CD4-positive, alpha-beta T cell (primary cell): ENCODE measurements at places on chromosomes 6 and 20.

GRCh38 chr20:53559816-53560215 lies 33.8 kb downstream of the ZNF217 start:
- DNase-seq, result no peak

GRCh38 chr6:82408952-82409431 lies 45.4 kb downstream of the TPBG start:
- DNase-seq, result no peak

DNA sequence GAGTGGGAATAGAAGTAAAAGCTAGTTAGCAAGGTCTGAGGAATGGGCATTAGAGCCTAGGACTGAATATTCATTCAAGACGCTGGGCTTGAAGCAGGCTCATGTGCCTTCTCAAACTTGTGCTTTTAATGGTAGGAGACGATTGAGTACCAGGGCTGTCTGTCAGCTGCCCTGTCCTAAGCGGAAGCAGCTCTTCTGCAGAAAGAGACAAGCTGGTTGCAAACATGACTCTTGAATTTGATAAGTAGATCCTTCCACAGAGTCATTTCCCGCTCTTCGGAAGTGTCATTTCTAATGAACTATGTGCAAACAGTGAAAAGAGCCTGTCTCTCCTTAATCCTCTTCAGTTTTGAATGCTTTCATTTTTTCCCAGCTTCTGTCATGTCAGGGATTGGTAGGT lies 176.4 kb downstream of the TFAP2B start:
- no peak for DNase-seq

GRCh38 chr20:56629464-56630085 lies 469 bp downstream of the TFAP2C start:
- DNase-seq, result no peak

DNA sequence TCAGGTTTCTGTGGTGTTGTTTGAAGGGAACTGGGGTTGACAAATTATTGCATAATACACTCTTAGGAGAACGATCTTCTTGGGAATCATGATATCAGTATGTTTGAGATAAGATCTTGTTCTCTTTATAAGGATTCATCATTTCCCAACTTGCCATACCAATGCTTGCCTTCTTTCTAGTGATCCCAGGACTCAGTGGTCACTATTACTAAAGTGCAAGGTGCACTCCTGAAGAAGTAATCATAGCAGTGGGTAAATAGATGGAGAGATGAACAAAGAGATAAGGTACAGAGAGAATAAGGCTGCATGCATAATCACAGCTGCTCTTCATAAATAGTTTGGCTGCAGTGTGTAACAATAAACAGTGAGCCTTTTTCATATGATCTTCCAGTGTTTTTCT lies 404.0 kb downstream of the DOK5 start:
- DNase-seq, result no peak

GRCh38 chr6:111939902-111940301 lies 66.7 kb upstream of the FYN start:
- no peak for DNase-seq

GRCh38 chr20:37521061-37521771 lies at the start of gene NNAT:
Gene NNAT (plus strand): TSS chr20:37521250. CDS start chr20:37521332, 82 bp downstream.
- DNase-seq, result no peak

GRCh38 chr6:9647599-9647998 lies 767.3 kb downstream of the TFAP2A start:
- no peak for DNase-seq

- no peak for DNase-seq
These were observed 45.0 kb downstream of the SLC23A2 start for GRCh38 chr20:4956200-4956810.

- no peak for DNase-seq
These were observed 31.8 kb downstream of the SAYSD1 start for GRCh38 chr6:39083231-39083634.

DNA sequence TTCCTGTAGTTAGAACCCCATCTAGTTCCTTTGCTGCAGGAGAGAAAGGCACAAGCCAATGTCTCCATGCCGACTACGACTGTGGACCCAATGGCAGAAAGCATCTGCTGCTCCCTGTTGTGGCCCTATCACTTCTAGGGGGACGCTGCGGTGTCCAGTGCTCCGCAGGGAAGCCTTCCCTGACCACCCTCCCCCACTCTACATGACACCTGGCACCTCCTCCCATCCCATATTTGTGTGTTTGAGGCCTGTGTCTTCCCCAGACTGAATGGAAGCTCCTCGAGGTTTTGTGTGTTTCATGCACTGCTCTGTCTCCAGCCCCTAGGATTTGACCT lies 159.5 kb downstream of the DTNBP1 start:
- no peak for DNase-seq
